ENCODE measurements at places on chromosomes 6 and 20. TPM values are rescaled to one million over a fixed set of nuclear protein-coding genes. Genes with fewer than 3 reads are reported as not detected.

Gene ZNF341
- 6.2 TPM for total RNA-seq

Gene LST1
- not detected for total RNA-seq

DNA sequence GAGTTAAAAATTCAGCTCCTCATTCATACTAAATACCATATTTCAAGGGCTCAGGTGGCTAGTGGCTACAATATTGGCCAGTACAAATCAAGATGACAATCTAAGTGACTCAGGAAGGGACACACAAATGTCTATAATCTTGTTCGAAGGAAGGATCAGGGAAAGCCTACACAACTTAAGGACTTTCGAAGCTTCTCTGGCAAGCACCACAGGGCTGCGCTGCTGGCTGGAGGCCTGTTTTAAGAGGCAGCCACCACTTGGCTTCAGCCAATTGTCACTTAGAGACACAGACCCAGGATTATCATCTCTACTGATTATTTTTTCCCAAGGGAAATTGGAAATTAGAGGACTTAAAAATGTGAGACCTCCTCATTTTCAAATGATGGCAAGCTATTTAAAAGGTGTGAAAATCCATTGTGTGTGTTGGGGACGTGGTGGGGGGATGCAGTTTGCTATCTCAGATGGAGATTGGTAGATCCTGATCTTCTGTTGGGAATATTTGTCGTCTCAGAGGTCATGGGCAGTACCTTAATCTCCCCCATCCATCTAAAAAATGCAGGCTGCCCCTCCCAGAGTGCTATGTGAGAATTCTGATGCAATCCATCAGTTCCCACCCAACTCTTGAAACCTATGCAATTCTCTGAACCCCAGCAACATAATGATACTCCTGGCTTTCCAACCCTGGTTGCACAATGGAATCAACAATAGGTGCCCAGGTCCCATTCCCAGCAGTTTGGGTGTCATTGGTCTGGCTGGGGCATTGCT, 11.3 kb downstream of the ARHGAP40 start:
- DNase-seq = no peak

GRCh38 chr6:33904747-33905065, 100.9 kb upstream of the MLN start:
- DNase-seq = no peak

DNA sequence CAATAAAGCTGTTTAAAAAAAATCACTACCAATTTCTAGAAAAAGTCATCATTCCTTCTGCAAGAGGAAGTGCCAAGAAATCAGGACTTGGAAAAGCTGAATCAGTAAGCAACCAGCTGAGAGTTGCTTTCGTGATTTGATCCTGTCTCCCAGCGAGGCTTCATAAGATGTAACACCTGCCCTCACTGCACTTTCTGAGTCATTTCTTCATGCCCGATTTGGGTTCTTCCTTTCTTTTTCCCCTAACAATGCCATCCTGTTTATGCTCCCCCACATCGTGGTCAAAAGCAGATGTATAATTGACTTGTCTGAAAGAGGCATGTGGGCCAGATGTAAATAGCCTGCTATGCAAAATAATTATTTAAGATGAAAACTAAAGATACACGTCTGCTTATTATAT, 52.1 kb downstream of the RIPOR2 start:
- no peak for DNase-seq

DNA sequence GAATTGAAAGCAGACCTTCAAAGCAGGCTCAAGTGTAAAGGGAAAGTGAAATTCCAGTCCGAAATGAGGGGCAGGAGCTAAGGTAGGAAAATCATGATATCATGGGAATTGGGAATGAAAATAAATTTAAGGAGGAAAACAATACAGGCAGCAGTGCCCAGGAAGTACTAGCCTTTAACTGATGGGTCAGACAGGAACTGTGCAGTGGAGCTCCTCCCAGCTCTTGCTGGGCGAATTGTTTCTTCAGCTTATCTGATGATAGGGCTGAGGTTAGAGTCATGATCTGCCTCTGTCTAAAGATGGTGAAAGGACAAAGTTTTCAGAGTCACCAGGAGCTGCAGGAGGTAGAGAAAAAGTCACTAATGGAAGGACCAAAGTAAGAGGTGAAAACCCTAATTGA, 457.9 kb upstream of the PTCHD4 start:
- no peak for DNase-seq

GRCh38 chr20:53647286-53647821, 53.7 kb upstream of the ZNF217 start:
- DNase-seq = no peak

All from GM23338 (cell line).